ENCODE measurements at places on chromosomes 7 and 10. TPM values are rescaled to one million over a fixed set of nuclear protein-coding genes. Genes with fewer than 3 reads are reported as not detected.

Gene FAM237B
- total RNA-seq, result not detected

Gene GBX1
- total RNA-seq, result not detected

Gene IGF2BP3
- total RNA-seq, result 7.6 TPM

Gene FAM221A
- total RNA-seq, result 0.73 TPM

Gene GPRIN2
- total RNA-seq, result not detected

Gene TMEM270
- total RNA-seq, result not detected

Gene IRF5
- total RNA-seq, result 0.16 TPM

Gene SLC16A12
- not detected for total RNA-seq

Gene PAX4
- not detected for total RNA-seq

Gene PTPN20
- 3.8 TPM for total RNA-seq

Gene HTR5A
- not detected for total RNA-seq

Gene PBLD
- total RNA-seq, result 9.9 TPM

Gene TCAF2
- total RNA-seq, result 7.6 TPM

Gene CYP3A5
- 0.32 TPM for total RNA-seq

Gene FZD1
- total RNA-seq, result 43.6 TPM

Gene CCL24
- total RNA-seq, result not detected

Gene SH2B2
- total RNA-seq, result 2.1 TPM

Gene C10orf53
- not detected for total RNA-seq

Gene CYP2E1
- total RNA-seq, result 1.3 TPM

Gene EGFR
- 63.6 TPM for total RNA-seq

Gene BAZ1B
- 51.0 TPM for total RNA-seq

Gene CYP2C19
- not detected for total RNA-seq

Gene BRAF
- 33.4 TPM for total RNA-seq

Gene C10orf62
- not detected for total RNA-seq

Gene ANKRD30A
- not detected for total RNA-seq

Gene PDLIM1
- 36.8 TPM for total RNA-seq

Gene GPNMB
- total RNA-seq, result 284 TPM

Gene OR2A2
- not detected for total RNA-seq

Gene MASTL
- total RNA-seq, result 10.4 TPM

All from hair follicle dermal papilla cell (primary cell).